ENCODE measurements at places on chromosomes 5 and 9.
A peak's percentile ranks its signal among the peaks of the same experiment; 100 is the strongest.

DNA sequence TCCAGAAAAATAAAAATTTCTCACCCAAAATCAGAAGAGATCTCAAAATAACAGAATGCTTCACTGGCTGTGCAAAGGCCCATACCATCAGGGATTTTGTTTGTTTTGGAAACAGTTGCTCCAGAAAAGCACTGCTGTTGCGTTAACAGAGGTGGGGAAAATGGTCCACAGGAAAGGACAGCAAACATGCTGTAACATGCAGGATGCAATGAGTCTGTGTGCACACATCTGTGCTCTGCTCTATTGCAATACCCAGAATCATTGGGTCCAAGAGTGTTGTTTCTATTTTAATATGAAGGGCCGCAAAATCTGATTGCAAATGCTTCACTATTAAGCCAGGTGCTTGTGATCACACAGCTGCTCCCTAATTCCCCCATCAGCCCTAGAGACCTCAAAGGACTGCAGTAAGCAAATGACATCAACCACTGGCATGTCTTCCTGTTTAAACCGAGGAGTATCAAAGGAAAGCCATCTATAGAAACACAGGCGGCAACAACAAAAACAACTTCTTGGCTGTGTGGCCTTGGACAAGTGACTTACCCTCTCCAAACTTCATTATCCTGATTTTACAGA is 141.0 kb downstream of the DCP2 start:
- DNase-seq, result no peak

GRCh38 chr9:96858018-96858573 is 3.8 kb upstream of the ZNF782 start:
- DNase-seq, result no peak

DNA sequence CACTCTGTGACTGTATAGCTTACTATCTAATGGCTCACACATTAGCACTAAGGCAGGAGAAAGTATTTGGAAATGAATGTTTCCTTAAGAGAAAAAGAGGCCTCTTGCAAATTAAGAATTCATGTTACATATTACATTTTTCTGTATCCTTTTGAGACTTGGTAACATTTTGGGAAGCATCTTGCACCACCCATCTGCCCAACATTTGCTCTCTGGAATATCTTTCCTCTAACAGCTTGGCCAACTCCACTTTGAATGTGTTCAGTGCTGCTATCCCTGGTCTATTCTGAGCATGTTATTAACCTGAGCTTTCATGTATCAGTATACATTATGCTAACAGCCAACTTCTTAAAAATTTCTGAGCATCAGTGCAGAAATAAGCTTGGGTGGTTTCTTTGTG is 27.2 kb downstream of the MFAP3 start:
- no peak for DNase-seq

- no peak for DNase-seq
Observed at GRCh38 chr9:3125602-3126405, 281.9 kb upstream of the PUM3 start.

- no peak for DNase-seq
Observed at GRCh38 chr9:29397148-29397547, 1823.9 kb upstream of the C9orf72 start.

- no peak for DNase-seq
Observed at GRCh38 chr5:6721442-6721841, 8.2 kb downstream of the TENT4A start.

DNA sequence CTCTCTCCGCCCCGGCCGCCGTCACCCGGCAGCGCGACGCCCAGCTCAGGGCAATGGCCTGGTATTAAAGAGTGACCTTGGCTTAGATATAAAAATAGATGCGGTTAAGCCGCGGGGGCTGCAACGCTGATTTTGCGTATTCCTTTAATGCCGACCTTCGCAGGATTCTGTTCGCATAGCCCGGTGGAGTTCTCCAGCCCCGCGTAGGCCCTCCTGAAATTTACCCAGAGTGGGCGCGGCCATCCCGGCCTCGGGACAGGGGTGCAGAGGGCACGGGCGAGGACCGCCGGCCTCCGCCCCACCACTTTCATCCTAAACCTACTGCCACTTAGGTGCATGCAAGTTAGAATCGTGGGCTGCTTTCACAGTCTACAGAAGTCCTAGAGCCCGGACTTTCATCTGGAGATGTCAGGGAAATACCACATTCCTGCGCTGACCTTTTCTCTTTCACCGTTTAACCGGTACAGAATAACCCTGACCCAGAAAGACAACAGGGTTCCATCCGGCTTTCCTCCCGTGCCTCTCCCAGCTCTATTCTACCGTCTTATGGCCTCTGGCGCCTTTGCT is 492 bp upstream of the FAM169A start:
- DNase-seq, result no peak

DNA sequence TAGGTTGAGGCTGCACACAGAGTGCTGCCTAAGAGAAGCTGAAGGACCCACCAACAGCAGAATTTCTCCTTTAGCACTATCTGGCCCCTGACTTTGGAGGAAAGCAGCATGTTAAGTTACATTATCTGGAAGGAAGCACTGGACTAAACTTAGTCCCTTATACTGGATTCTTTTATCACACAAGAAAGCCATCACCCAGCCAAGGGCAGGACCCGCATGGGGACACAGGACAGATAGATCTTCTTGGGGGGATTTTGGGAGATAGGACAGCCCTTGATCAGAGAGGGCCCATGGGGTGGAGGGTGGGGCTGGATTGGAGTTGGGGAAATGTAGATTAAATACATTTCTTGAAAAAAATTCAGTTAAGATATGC is 14.4 kb downstream of the ANKRD33B start:
- DNase-seq, result no peak

DNA sequence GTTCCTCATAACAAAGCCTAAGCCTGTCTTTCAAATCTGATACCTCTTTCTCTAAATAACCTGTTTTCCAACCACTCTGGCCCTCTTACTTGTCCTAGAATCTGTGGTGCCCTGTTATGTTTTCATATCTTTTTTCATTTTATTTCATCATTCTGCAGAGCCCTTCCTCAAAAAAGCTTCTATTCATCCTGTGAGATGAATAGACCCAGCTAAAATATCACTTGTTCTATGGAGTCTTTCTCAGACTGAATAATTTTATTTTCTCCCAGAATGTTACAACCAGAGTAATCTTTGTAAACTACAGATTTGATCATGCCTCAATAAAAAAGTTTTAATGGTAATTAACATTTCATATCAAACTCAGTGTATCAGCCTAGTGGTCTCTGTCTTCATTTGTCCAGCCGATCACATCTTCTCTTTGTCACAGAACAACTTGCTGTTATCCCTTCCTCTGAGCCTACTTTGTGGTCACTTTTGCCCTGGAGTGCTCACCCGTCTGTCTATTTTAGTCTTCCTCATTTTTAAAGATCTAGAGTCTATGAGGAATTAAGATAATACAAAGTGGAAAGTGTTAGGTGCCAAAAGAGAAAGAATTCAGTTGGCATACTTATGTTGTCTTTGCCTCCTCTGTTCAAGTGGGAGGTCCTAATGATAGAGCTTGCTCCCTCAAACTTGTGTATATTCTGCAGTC is 77.8 kb downstream of the ZCCHC7 start:
- no peak for DNase-seq

- no peak for DNase-seq
Observed at GRCh38 chr5:31781772-31782171, 142.8 kb downstream of the PDZD2 start.

DNA sequence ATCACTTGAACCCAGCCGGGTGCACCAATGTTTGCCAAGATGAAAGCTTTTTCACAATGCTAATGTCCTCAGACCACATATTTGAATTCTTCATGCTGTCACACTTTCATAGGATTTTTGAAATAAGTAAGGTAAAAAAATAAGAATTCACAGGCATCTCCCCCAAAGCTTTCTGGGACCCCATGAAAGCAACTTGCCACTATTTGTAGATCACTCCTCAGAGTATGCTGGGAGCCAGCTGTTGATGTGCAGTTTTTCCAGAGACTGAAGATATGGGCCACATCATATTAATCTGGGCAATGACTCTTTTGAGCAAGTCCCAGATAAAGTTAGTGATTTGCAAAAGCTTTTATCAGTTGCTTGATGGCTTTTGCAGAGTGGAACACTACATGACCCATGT is 507.9 kb downstream of the RASEF start:
- DNase-seq, result no peak

- no peak for DNase-seq
Observed at GRCh38 chr5:67407979-67408378, 211.4 kb upstream of the CD180 start.

DNA sequence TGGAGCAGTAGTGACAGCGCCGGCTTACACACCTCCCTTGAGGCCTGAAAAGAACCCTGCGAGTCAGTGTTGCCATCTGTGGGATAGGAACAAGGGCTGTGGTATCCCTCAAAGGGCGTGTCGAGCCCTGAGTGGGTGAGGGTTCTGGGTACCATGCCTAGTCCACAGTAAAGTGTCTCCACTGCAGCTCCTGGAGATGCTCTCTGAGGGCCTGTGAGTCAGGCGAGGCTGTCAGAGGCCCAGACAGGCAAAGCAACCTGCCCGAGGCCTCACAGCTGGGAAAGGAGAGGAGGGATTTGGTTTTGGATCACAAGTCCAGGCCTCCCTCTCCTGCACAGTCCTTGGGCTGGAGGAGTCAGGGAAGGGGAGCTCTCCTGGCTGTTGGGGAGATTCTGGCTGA is 6.1 kb downstream of the PRRX2 start:
- no peak for DNase-seq

DNA sequence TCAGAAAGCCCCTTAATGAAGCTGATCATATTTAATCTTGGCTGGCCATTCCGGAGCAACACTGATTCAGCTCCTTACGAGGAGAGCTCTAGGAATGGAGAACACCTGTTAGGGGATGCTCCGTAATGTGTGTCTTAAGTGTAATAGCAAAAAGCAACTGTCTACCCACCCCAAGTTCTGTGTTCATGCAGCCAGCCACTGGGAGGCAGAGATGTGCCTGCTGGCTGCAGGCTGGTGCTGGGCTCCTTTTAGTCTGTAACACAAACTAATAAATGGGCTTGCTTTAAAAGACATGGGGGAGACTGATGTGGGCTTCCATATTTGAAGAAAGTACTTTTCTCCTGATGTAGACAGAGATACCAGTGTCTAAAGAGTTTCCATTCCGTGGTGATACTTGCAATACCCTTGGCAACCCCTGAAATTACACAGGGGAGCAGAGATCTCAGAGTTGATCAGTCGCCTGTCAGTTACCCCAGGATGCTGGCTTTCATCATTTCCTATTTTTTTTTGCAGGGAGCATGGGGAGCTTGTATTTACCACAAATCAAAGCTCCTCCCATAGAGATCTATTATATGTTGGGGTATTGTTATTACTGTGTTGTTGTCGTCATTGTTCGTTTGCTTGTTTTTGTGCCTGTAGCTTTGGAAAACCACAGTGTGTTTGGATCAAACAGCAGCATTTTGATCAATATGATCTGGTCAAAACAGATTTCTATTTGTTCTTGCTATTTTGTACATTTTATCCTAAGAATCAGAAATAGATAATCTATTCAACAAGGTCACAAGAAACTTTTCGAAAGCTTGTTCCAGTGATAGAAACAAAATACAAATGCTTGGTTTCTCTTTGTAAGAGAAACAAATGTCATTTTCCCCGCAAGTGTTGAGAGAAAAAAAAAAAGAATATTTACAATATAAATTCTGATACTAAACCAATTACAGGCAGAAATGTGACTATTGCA is 65.8 kb downstream of the MTX3 start:
- peak; percentile 29 for DNase-seq

GRCh38 chr5:42066131-42066530 is 141.1 kb downstream of the FBXO4 start:
- DNase-seq, result no peak

- DNase-seq, result no peak
Observed at GRCh38 chr5:22651355-22651754, 201.8 kb downstream of the CDH12 start.

- DNase-seq, result peak; percentile 55
Observed at GRCh38 chr9:128917151-128917849, 3.5 kb upstream of the PHYHD1 start.

DNA sequence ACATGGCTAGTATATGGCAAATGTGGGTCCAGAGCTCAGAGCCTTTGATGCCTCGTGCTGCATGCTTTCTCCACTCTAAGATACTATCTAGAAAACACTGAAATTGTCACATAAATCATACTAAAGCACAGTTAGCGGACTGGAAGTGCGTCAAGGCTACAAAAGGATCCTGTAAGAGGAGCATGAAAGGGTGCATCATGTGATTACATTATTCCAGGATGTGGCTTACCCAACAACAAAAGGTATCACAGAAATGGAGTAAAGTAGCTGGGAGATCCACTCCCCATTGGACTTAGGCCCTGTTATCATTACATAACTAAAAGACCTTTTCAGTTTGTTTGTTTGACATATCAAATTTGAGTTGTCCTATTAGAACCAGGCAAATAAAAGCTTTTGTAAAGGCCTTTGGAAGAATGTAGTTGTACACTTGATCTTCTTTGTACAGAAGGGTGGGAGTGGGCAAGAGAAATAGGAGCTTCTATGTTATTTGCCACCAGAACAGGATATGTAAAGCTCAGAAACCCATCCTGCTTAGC is 6.9 kb downstream of the SLC31A1 start:
- DNase-seq, result no peak

DNA sequence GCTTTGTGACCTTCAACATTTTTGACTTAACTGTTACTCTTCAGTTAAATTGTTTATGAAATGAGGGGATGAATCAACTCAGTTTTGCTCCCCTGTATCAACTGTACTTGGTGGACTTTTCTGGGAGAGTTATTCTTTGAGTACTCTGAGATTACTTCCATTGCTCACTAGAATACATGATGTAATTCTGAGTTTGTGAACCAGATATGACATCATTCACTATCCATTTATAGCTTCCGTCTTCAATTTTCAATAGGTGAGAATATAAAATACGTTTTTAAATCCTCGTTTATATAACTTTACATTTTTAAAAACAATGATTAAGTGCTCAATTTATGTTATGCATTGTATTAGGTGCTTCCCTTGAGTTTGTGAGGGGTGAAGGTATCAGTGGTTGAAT is 71.0 kb downstream of the XRCC4 start:
- no peak for DNase-seq

DNA sequence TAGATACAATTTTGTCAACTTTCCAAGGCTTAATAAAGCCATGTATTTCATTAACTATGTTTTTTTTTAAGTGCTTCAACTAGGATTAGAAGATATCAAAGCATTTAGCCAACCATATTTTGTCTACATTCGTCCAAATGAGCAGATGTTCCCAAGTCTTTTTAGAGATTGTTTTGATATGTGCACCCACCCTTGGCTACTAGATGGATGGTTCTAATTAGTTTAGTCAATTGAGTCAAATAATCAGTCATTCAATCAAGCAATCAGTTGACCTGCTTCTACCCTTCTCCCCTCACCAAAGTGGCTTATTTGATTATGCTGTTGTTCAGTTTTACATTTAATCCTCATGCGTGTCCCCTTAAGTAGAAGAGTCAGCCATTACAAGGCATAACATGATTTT is 319.5 kb upstream of the TNC start:
- DNase-seq, result no peak

DNA sequence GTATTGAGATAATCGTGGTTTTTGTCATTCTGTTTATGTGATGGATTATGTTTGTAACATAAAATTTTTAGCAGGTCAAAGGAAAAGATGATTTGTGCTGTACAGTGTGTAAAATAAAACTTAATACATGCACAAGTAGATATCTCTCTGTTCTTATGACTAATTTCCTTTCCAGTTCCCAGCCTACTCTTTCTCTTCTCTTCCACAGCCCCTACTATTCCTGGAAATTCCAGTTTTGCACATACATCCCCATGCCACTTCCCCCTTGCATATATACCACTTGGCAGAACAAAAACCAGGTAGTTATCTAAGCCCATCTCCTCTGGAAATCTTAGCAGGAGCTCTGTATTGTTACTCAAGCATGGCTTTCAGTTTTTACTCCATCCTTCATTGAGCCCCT is 20.2 kb downstream of the TEK start:
- no peak for DNase-seq

GRCh38 chr9:76911971-76912370 is 6.1 kb upstream of the PRUNE2 start:
- no peak for DNase-seq

- no peak for DNase-seq
Observed at GRCh38 chr5:139186261-139186660, 11.9 kb downstream of the SIL1 start.

Data from skin of body (tissue), 3 donors.